Putamen (tissue), 1 donor: ENCODE measurements at places on chromosomes 16 and 17.

DNA sequence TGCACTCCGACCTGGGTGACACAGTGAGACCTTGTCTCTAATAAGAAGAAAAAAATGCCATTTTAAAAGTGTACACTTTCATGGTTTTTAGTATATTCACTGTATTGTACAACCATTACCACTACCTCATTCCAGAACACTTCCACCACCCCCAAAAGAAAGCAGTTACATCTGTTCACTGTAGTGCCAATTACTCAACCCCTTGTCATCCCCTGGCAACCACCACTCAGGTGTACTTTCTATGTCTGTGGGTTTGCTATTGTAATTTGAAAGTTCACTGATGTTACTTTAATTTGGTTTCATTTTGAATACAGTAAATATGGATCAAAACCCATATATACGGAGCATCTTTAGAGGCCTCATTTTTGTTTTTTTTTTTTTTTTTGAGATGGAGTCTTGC, 6.1 kb downstream of the ZG16 start:
- no peak for DNase-seq

GRCh38 chr16:84166796-84167695, 19.8 kb downstream of the TAF1C start:
- DNase-seq = no peak

DNA sequence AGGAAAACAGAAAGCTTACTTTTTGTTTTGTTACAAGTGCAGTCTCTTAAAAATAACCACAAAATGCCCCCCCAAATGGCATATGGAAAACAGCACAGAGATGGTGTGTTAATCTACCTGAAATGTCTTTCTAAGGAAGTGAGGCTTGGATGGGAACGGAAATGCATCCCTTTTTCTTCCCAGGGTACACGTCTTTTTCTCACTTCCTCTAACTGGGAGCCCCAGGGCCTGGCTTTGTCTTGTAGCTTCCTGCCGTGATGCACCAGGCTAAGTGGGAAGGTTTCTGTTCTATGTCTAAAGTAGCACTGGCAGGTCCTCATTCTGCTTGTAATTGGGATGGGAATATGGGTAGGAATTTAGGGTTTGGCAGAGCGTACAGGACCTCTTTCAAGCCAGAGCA, 52.5 kb upstream of the CACNG3 start:
- no peak for DNase-seq

GRCh38 chr17:60631119-60631518, 31.1 kb downstream of the PPM1D start:
- DNase-seq = no peak

GRCh38 chr17:64200080-64201032, 62.7 kb downstream of the TEX2 start:
- DNase-seq = no peak

GRCh38 chr16:81357711-81358260, 43.0 kb downstream of the GAN start:
- DNase-seq = no peak

GRCh38 chr16:12637002-12637401, 166.7 kb downstream of the CPPED1 start:
- DNase-seq = no peak

DNA sequence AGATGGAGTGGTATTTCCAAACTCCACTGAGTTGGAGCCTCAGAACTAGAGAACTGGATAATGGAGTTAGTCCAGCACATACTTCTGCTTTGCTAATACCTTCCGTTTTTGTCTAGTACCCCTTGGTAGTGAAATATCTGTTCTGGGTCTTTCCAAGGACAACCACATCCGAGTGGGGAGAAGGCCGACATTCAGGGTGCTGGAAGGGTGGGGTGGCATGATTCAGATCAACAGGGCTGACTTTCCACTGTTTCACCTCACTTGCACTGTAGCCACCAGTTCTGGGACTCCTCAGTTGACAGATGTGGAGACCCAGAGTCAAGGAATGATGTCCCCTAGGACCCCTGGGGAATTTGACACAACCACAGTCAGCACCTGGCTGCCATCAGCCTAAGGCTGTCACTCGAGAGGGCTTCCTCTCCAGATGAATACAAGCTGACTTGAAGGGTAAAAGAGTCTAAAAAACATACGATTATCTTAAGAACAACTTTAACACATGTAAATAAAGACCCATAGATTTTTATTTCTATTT, 84.8 kb upstream of the HNF1B start:
- no peak for DNase-seq

DNA sequence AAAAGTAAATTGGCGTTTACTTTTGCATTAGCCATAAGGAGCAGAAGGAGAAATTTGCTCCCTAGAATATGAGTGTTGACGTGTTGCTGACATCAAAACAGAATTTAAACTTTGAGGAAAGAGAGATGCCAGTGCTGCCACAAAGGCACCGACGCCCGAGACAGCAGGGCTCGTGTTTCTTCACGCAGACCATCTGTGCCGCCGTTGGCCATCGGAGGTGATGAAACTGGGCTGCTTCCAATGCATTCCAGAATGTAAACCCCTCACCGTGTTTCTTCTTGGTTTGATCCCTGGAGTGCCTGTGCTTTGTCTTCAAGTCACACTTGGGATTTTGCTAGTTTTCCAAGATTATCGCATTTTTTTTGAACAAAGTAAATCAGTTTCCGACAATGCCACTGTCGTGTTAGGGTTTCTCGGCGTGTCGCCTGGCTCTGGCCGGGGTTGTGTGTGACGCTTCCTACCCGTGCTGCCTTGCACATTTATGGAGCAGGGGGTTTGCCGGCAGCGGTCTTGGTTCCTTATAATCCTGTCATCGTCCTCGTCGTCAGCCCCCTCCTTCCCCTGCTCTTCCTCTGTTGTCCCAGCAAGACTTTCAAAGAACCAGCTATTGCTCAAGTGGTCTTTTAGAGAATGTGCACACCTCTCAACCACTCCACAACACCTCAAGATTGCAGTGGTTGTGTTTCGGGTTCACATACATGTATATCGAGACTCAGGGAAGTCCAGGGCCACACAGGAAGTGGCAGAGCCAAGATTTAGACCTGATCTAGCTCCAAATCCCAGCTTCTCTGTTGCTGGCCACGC, 103.9 kb downstream of the METRNL start:
- no peak for DNase-seq

DNA sequence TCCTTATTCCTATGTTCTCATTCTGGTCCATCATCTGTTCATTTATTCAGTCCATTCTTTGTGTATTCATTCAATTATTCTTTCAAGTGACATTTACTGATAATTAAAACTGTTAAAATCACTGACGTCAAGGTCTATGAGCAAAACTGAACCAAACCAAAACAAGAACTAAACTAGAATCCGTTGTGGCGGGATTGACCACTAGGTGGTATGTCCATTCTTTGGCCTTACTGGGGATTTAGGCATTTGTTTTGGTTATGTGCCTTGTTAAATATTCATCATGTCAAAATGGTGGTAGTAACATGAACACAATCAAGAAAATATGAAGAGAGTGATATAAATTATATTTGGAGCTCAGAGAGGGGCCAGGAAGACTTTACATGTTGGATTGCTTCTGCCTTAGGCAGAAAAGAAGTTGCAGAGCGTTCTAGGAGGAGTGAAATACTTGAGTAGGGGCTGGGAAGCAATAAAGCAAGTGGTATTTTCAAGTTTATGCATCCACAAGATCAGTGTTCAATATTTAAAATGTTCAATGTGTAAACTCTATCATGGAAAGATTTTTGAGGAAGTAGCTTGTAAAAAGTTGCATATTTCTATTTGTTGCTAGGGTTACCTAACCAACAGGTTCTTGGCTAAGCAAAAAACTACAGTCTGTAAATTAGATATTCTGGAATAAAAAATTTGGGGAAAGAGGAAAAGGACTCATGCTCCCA, 129.0 kb downstream of the CDH13 start:
- no peak for DNase-seq

GRCh38 chr16:69554495-69554894, 11.3 kb upstream of the NFAT5 start:
- DNase-seq = no peak

DNA sequence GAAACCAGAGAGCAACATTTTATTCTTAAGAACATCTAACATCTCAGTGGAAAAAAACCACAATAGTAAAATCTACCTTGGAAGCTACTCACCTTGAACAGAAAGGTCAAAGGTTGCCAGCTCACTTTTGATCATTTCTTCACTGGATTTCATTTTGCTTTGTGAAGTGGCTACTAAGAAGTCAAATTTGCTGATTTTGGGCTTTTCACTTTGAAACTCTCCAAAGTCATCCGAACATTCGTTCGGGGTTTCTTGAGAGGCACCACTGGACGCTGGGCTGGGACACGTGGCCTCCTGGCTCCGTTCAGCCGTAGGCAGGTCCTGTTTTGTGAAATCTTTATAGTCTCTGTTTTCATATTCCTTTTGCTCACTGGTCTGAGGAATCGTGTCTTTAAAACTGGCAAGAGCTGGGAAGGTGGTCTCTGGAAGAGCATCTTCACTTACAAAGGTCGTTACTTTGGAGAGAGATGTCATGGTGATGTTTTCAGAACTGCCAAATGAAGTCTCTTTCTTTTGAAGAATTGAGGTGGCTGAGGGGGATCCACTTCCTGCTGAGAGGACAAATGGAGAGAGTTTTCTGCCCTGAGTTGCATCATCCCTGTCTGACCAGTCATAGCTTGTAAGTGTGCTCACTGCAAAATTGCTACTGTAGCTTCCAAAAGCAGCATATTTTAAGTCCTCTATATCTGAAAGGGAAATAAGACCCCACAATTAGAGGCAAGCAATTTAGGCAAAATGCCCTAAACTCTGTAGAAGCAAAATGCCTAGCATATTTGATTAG, 52.4 kb downstream of the DUSP14 start:
- no peak for DNase-seq

DNA sequence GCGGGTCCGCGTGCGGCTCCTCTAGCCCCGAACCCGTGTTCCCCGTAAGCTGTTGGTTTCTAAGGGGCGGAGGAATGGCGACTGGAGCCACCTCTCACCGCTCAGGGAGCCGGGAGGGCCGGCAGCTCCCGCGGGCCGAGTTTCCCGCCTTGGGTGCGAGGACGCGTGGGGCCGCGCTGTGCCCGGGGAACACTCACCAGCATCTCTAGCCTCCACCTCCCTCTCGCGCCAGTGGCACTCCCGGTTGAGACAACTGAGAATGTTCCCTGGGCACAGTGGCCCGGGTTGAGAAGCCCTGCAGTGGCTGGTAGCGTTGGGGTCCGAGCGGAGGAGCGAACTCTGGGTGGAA, 560 bp downstream of the TELO2 start:
- no peak for DNase-seq

DNA sequence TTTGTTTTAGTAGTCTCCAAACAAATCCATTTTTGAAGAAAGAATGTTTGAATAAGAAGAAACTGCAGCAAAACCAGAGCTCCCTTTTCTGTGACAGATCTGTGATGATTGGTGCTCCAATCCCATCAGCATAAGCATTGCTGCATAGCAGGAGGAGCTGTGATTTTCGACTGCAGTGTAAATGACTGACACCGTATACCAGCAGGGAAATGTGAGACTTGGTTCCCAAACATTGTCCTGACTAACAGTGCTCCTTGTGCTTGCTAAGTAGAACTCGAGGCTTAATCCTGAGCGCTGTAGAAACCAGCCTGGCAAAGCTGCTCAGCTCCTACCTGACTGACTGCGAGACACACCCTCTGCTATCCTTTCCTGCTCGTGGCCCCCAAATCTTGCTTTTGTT, 57.2 kb downstream of the NUP93 start:
- no peak for DNase-seq

GRCh38 chr17:76726776-76727718, at the start of gene METTL23:
Gene METTL23 (plus strand): TSS chr17:76726839. CDS start chr17:76729711, 2,872 bp downstream.
- no peak for DNase-seq

GRCh38 chr17:35245196-35245486, 2.3 kb downstream of the SLFN5 start:
- DNase-seq = no peak

DNA sequence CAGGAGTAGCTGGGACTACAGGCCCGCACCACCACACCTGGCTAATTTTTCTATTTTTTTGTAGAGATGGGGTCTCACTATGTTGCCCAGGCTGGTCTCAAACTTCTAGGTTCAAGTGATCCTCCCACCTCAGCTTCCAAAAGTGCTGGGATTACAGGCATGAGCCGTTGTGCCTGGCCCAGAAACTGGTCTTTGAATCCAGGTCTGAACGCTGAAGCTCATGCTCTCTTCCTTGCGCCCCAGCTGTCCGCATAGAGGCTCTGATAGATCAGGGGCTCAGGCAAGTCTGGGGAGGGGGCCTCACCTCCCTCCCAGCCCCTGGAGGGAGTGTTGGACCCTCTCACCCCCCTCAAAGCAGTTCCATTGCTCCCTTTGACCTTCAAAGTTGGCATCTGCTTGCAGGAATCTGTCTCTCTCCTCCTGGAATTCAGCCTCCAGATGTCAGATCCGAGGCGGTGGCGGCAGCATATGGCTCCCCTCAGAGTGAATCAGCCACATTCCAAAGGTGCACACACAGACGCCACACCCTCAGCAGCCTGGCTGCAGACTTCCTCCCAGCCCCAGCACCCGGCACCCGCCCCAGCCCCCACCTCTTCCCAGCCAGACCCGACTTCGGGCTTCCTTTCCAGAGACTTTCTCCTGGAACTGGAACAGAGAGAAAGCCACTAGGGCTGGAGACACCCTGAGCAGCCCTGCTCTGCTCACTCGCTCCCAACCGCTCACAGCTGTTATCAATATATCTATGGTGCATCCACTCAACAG, 16.9 kb upstream of the GLIS2 start:
- no peak for DNase-seq

DNA sequence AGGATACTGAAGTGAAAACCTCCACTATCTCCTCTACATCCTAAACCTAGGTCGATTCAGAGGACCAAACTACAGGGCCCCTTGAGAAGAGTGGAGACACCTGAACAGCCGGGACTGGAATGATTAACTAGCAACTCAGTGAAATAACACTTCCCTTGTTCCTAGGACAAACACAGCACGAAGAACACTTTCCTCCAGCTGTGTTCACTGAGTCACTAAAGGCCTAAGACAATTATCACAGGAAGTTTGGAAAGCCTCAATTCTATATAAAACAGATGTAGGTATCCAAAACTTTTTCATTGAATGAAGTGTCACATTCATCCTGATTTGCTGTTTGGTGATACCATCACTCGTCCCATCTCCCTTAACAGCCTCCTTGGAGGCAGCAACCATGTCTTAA, 15.5 kb upstream of the CUEDC1 start:
- no peak for DNase-seq

DNA sequence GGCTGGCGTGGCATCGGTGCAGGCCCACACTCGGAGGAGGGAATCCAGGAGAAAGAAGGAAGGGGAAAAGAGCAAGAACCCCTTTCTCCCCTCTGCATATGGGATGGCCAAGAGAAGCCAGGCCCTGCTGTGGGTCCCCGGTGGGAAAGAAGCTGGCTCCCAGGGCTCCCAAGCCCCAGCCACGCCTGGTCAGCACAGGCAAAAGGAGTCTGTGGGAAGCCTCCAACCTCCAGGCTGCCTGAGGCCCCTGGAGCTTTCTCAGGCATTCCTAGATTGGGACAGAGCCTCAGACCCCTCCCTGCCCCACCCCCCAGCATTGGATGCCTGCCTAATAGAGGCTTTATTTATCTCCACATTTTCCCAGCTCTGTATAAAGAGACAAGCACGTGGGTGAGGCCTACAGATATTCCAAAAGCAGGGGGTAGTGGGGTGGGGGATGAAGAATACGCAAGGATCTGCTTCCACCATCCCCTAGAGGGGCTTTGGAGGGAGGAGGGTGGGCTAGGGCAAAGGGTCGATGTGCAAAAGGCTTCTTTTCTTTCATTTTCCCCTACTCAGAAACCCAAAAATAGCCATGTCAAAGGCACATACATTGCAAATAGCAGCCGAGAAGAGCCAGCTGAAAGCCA, 56.4 kb downstream of the MPRIP start:
- no peak for DNase-seq

GRCh38 chr17:79033741-79034501, 10.0 kb downstream of the C1QTNF1 start:
- DNase-seq = peak; percentile 84

GRCh38 chr17:33572615-33573014, 279.5 kb upstream of the ASIC2 start:
- DNase-seq = no peak
